ENCODE measurements at places on chromosomes 7 and 10.

DNA sequence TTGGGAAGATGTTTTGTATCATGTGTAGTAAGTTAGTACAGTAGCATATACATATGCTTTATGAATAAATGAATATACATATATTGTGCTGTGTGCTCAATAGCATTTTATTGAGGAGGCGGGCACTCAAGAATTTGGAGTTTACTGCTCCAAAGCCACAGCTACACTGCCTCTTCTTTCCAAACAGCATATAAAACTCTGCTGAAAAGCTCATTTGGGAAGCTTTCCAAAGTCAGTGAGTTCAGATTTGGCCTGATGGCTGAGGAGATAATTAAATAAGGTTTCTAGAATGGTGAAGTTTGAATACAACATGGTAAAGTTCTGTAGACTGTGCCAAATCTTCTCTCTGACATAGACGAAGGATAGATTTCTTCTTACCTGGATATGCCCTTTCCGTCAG lies 29.8 kb downstream of the CDK1 start:
- no peak for DNase-seq

GRCh38 chr7:117411539-117411938 lies 15.8 kb downstream of the ASZ1 start:
- no peak for DNase-seq

DNA sequence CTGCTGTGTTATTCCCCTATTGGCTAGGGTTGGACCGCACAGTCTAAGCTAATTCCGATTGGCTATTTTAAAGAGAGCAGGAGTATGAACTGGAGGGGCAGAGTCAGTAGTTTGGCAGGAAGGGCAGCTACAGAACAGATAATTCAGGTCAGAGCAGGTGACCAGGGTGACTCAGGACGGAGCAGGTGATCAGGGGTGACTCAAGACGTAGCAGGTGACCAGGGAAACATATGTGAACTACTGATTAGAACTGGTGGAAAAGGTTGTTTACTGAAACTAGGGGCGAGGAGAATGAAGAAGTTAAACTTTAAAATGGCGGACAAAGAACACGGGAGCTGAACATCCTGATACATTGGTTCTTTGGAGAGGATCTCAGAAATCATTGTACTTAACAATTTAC lies 102.3 kb downstream of the CCDC7 start:
- DNase-seq, result no peak

DNA sequence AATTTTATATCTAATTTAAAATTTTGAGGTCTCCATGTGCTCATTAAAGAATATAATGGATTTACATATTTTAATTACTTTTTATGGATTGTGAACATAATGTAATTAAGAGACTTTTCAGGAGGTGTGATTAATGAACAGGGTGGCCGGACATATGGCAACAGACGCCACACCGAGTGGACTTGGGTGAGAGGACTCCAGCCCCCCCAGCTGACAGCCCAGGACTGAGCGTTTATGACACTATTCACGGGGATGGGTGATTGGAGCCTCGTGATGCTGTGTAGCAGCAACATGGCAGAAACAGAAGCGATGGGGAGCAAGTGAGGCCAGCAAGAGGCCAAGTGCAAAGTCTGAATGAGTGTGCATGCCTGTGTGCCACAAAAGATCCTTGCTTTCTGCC lies 1176.9 kb downstream of the TYW1 start:
- DNase-seq, result no peak

GRCh38 chr7:117098457-117098856 lies 145.2 kb downstream of the ST7 start:
- DNase-seq, result no peak

DNA sequence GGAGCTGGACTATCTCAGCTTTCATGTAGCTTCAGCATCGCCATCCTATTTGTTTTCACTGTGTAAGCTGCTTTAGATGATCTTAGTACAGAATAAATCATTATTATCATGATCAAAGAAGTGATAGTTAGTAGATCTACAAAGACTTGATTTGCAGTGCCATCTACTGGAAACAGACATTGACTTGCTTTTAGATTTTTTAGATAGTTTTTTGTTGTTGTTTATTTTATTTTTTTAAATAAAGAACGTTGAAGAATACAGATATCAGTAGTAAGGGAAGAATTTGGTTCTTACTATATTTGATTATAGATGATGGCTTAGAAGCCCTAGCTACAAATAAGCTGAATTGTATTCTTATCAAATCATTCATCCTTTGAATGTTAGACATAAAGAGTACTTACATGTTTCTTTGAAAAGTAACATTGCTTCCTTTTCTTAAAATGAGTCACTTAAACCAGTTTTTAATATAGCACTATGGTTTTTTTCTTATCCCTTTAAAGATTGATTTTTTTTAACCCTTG lies 6.3 kb upstream of the SFMBT2 start:
- DNase-seq, result no peak

GRCh38 chr7:142001163-142001874 lies 5.6 kb downstream of the MGAM start:
- DNase-seq, result no peak

- no peak for DNase-seq
Observed at GRCh38 chr10:6621536-6621935, 41.5 kb upstream of the PRKCQ start.

DNA sequence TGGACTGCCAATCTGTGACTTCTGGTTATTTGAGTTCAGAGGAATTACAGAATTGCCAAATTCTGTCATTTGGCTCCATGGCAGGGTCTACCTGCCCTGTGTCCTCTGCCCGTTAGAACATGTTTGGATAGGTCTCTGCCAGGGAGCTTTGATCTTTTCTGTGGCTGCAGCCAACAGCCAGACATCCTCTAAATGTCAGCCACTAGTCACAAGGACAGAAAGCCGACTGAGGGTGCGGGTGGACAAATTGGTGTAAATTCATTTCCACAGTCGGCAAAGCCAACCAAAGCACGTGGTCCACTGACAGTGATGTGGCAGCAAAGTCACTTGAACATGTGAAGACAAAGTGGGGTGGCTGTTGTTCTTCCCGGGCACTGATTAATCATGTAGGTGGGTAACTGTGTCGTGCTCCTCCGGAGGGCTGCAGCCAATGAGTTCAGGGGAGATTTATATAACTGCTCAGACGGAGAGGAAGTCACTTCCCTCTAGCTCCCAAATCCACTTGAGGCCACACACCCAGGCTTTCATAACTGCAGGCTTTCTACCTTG lies 26.7 kb upstream of the CAMK1D start:
- no peak for DNase-seq

- no peak for DNase-seq
Observed at GRCh38 chr7:34165927-34166550, 260.7 kb downstream of the BMPER start.

GRCh38 chr7:14767716-14768425 lies 134.7 kb downstream of the DGKB start:
- DNase-seq, result no peak

DNA sequence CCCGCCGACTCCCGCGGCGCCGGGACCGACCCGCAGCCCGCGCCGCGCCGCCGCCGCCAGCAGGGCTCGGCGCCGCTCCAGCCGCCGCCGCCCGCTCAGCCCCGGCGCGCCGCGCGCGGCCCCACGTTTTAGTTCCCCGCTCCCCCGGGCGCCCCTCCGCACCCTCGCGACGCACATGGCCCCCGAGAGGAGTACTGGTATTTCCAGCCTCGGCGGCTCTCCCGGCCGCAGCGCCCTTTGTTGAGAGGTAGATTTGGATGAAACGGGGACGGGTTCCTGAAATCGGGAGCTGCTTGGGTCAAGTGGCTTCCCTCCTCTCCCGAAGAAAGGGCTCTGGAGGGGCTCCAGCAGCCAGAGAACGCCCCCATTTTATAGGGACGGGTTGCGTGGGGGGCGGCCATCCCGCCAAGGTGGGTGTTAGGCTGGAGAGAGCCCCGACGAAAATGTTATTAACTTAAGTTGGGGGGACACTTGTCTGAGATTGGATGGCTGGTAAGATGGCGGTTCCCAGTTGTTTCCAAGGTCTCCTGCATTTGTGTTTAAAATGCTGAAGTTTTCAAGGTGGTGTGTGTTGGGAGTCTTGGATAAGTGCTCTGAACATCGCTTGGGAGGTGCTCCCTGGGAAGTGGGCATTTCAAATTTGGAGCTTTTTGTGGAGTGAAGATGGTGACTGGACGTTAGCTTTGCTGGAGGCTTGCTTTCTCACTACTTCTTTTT lies 1.2 kb downstream of the BMI1 start:
- DNase-seq, result no peak

GRCh38 chr7:36659172-36659516 lies 65.2 kb downstream of the AOAH start:
- DNase-seq, result no peak

DNA sequence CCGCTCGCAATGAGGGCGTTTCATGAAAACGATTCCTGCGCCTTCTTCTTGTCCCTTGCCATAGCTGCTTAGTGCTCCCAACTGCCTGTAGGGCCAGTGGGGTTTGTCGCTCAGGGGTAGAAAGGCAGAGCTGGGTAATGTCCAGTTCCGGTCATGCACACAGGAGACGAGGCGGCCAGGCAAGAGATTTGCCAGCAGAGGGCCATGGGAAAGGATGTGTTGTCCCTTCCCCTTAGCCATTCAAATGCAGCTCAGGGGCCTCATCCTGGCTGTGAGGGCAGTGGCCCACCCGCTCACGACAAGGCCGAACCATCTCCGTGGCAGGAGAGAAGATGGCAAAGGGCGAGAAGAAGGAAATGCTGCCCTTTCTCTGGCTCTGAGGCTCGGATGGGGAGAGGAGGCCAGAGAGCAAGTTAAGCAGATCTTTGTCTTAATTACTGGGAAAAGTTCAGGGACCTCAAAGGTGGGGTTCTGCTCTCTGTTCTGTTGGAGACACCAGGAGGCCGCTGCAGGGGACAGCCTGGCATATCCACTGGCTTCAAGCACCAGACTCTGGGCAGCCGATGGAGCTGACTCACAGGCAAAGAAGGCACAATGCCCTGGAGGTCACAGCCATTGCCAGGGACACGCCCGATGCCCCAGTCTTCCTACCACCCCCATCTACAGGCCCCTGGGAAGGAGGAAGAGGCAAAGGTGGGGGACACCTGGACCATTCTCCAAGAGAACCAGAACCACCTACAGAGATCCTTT lies 534.8 kb upstream of the MGMT start:
- no peak for DNase-seq

DNA sequence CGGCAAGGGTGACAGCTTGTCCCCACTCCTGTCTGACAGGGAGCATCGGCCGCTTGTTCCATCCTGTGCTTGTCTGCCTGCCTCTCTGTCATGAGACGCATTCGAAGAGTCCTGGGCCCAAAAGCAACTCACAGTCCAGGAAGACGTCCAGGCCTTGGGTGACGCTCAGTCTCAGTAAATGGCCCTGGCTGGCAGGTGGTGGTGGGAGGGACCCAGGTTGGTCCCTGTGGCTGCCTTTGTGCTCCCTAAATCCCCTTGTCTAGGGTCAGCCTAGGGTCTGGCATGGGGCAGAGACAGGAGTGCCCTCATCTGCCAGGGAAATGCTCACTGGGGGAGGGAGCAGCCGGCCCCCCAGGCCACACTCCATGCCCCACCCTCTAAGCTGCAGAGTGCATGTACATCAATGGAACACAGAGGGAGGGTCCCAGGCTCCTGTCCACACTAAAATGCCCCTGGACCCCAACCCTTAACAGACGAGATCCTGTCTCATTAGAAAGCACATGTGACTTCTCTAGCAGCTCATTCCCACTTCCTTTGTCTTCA lies 295.2 kb upstream of the ZNF32 start:
- no peak for DNase-seq

GRCh38 chr10:94443047-94443446 lies 40.7 kb downstream of the TBC1D12 start:
- DNase-seq, result no peak

DNA sequence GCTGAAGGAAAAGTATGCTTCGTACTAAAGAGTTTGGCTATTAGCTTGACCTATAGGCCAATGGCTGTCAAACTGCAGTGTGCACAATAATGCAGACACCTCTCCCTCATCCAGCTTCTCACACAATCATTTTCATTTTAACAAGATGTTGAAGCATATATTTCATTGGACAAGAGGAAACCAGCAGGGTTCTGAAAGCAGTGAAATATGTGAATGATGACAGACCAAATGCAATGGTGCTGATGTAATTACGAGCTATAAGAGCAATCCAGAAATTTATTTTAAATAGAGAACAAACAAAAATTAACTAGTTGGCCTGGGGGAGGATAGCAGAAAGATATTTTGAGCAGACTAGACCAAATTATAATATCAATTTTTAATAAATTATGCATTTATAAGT lies 331.5 kb upstream of the AKR1E2 start:
- DNase-seq, result no peak

- DNase-seq, result no peak
Observed at GRCh38 chr10:73956476-73957359, 41.2 kb upstream of the VCL start.

- no peak for DNase-seq
Observed at GRCh38 chr7:20183086-20183485, 34.1 kb downstream of the MACC1 start.

DNA sequence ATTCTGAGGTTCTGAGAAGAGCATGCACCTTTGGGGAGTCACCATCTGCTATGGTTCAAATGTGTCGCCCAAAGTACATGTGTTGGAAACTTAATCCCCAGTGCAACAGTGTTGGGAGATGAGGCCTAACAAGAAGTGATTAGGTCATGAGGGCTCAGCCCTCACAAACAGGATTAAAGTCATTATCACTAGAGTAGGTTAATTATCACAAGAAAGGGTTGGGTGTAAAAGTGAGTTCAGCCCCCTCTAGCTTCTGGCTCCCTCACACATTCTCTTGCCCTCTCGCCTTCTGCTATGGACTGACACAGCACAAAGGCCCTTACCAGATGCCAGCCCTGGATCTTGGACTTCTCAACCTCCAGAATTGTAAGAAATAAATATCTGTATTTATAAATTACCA lies 100.3 kb upstream of the C10orf90 start:
- no peak for DNase-seq

- no peak for DNase-seq
Observed at GRCh38 chr10:97075961-97076525, 109.7 kb downstream of the SLIT1 start.

Measured in NCI-H2107 (cell line).